ENCODE measurements at places on chromosomes 6 and 20.

- DNase-seq, result no peak
Observed at GRCh38 chr6:61538801-61539200, 747.2 kb downstream of the KHDRBS2 start.

DNA sequence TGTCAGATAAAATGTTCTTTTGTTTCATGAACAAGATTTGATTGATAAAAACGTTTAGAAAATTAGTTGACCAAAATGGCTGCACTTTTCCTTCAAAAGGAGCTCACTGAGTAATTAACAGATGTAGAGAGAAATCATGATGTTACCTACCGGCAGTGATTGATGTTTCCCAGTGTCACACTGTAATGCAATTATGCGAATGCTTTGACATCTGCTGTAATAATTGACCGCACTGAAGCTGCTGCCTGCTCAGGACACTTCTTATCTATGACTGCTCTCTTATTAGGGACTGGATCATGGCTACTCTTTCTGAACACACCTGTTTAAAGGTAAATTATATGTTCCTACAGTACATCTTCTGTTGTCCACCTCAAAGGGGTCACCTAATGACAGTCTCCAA, 94.6 kb downstream of the GPR63 start:
- DNase-seq, result no peak

- no peak for DNase-seq
Observed at GRCh38 chr20:16861708-16862107, 113.5 kb downstream of the OTOR start.

DNA sequence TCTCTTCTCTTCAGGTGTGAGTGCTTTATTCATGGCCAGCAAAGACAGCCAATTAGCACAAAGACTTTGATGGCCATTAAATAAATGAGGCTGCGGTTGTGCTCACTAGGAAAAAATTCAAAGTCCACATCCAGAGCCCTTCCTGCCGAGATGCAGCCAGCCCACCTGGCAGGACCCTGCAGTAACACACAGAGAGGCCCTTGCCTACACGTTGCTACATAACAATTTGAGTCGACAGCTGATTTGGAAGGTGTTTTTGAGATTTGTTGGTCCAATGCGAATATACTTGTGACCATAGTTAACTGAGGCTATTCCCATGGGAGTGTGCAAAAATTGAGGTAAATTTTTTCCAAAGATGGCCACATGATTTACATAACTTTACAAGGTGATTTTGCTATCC, 605.4 kb upstream of the HTR1E start:
- no peak for DNase-seq

GRCh38 chr6:168139121-168139520, 60.1 kb upstream of the FRMD1 start:
- no peak for DNase-seq

GRCh38 chr6:33419580-33420490, at the start of gene SYNGAP1:
Gene SYNGAP1, plus strand, starts transcription at chr6:33420065. Its CDS starts 200 bp downstream, at chr6:33420265.
- DNase-seq, result no peak

DNA sequence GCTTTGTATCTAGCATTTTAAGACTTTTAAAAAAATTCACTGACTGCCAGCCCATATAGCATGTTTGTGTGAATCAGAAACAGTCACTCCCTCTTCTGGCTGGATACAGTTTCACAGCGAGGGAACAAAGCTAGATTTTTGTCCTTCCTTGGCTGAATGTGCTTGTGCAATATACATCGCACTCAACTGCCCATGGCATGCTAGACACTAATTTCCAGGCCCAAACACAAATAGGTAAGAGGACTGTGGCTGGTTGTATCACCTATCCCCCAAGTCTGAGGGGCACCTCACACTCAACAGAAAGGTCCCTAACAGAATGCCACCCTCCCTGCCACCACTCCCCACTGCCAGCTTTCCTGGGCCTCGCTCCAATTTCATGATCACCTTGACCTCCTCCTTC, 16.2 kb upstream of the BLCAP start:
- no peak for DNase-seq

DNA sequence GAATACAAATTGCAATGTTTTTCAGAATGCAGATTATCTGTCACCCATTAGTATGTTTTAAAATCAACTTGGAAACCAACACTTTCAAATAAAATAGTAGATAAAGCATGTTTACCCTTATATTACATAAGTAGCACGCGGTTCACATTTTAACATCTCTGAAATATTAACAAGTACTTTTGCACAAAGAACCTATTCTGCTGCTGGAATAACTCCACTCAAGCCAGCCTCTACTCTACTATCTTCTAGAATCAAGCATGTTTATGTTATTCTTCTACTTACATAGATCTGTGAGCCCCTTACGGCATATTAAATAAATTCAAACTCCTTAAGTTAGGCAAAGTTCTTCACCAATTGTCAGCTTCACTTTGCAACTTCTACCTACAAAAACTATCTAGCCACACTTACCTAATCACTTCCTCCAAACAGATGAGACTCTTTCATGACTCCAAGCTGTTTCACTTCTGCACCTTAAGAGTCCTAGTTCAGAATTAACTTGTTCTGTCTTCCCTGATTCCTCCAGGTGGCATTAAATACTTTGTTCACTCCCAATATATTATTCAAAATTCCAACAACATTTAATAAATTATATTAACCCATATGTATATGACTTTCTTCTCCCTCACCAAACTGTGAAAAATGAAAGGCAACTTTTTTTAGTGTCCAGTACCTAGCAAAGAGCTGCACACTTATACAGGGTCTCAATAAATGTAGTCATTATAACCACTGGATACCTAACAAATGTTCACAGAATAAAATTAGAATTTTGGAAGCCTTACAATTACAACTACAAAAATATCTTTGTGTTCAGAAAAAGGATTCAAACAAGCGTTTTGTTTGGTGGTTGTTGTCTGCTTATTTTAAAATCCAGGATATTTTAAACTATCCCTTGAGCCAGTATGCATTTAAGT, 12.1 kb downstream of the CEP85L start:
- no peak for DNase-seq

DNA sequence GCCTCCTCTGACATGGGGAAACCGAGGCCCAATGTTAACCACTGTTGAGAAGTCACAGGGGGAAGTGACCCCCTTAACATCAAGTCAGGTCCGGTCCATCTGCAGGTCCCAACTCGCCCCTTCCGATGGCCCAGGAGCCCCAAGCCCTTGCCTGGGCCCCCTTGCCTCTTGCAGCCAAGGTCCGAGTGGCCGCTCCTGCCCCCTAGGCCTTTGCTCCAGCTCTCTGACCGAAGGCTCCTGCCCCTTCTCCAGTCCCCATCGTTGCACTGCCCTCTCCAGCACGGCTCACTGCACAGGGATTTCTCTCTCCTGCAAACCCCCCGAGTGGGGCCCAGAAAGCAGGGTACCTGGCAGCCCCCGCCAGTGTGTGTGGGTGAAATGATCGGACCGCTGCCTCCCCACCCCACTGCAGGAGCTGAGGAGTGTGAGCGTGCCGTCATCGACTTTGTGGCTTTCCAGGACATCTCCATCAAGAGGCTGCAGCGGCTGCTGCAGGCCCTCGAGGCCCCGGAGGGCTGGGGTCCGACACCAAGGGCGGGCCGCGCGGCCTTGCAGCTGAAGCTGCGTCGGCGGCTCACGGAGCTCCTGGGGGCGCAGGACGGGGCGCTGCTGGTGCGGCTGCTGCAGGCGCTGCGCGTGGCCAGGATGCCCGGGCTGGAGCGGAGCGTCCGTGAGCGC, 1.6 kb downstream of the TNFRSF6B start:
- DNase-seq, result no peak

DNA sequence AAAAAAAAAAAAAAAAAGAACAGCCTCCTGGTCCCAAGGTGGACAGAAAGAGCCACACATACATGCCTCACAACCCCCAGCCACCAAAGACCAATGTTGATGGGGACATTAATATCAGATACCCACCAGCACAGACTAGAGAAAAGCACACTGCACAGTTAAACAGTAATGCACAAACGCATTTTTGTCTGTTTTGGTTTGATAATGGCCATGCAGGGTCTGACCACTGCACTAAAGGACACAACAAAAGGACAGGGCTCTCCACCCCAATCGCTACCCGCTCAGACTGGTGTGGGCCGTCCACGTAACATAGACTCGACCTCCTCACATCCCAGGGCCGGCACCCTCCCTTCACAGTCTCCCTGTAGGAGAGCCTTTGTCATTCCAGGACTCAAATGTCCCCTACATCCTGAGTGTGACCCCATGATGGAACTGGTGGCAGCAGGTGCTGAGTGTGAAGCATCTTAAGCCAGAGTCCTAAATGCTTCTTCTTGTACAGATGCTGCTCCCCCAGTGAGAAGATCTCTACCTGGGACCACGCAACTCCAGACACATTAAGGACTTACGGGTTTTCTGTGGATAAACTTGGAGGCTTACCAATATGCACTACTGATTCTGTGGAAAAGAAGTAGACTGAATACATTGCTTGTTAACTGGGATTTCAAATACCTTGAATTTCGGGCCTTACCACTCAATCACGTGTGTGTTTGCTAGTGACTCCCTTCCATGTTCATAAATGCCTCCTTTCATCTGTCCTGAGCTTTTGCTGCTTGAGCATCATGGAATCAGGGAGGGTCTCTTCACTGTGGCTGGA, 28.0 kb downstream of the RRBP1 start:
- DNase-seq, result no peak

- no peak for DNase-seq
Observed at GRCh38 chr20:2751347-2751877, 49.0 kb downstream of the CPXM1 start.

DNA sequence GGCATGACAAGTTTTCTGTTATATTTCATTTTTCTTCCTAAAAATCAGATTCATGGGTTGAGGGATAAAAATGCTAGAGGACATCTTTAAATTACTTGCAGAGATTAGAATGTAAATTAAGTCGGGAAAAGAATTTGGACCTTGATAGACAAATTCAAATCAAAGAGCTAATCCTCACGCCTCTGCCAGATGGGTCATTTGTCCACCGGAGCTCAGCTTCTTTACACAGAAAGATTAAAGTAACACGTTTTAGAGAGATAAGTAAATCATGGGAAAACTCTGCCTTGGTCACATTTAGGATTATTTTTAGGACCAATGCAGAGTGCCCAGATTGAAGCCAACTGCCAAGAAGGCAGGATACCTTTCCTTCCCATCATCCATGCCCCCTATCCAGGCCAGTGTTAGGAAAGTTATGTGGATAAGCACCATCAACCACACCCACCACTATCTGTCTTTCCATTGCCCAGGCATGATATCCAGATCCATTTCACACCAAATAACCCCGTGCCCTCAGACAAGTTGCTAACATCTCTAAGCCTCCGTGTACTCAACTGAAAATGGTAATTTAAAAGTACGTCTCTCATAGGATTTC, 397.4 kb upstream of the PLCB4 start:
- DNase-seq, result no peak

DNA sequence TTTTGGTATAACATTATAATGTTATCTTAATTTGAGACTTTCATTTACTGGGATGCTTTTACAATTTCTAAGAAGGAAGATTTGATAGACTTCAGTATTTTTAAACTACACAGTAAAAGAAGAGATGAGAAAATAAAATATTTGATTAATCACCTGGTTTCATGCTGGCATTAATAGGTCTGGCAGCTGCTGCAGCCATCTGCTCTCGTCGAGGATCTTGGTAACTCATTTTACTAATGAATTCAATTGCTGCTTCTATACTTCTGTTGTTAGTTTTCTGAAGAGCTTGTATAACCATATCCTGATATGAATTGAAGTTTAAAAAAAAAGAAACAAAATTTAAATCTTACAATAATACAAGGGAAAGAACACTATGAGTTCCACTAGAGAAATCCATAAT, 23.0 kb downstream of the LATS1 start:
- DNase-seq, result no peak

DNA sequence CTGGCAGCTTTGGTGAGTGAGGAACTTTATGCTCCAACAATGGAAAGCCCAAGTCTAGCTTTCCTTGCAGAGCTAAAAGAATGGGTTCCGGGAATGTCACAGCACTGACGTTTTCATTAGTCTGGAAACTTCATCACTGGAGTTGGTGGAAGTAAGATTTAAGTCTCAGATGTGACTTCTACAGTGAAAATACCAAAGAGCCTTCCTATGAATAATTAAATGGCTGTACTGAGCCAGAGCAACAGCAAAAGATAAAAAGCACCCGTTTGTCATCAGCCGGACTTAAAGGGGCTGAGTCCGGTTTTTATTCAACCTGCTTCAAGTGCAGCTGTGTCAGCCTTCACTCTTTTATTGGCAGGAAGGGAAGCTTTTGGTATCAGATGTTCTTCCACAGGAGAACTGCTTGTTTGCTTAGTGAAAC, 46.5 kb upstream of the SHLD1 start:
- no peak for DNase-seq

DNA sequence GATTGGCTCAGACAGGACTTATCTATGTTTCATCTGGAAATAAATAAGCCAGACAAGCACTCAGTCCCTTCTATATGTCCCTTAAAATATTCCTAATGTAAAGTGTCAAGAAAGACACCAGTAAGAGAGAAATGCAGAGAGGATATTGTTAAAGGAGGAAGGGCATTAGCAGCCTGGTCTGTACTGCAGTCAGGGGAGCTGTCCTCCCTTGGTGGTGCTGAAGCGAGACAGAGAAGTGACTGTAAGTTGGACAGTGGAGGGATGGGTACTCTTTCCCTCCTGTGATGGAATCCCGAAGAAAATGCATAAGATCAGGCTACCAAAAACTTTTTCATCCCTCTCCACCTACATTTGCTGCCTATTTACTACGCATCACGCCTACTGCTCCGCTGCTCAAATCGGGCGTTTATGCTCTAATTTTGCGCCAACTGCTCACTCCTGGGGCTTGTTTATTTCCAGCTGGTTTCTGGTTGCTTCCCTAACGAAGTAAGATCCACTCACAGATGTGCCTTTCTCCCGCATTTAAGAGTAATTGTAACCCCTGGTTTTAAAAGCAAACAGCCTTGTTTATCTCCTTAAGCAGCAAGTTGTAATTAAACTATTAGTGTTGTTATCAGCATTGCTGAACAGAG, 35.2 kb downstream of the PHACTR1 start:
- DNase-seq, result peak; percentile 42

GRCh38 chr6:147641511-147641910, 133.0 kb downstream of the SAMD5 start:
- DNase-seq, result no peak

DNA sequence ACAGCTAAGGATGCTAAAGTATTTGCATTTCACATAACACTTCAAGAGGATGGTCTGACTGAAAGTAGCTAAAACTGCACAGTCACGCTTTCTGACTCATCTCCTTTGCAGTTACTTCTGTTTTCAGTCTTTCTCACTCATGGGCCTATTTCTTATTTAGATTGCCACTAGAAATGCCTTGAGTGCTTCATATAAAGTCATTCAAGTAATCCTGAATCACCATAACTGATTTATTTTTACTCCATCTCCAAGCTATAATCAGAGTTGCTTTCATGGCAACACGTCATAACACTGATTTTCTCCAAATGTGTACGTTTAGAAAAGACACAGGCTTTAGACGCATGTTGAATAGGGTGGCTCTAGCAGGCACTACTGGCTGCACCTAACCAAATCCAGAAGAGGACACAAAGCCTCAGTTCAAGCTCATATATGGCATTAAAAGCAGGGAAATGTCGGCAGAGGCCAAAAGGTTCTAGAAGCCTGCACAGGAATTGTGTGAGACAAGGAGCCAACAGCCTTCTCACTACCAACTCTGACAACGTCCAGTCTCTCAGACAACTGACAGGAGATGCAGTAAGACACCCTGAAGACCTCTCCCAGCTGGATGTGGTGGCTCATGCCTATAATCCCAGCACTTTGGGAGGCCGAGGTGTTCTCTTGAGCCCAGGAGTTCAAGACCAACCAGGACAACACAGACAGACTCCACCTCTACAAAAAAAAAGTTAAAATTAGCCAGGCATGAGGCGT, 64.1 kb upstream of the BEND6 start:
- DNase-seq, result peak; percentile 88
